NCI-H526 treated with DMSO at 0.1 percent for 48 hours (cell line): ENCODE measurements at places on chromosomes 7 and 10.

GRCh38 chr10:115107830-115108229, 14.7 kb downstream of the ATRNL1 start:
- no peak for DNase-seq

GRCh38 chr10:119210633-119211032, 3.3 kb downstream of the GRK5 start:
- DNase-seq = no peak

DNA sequence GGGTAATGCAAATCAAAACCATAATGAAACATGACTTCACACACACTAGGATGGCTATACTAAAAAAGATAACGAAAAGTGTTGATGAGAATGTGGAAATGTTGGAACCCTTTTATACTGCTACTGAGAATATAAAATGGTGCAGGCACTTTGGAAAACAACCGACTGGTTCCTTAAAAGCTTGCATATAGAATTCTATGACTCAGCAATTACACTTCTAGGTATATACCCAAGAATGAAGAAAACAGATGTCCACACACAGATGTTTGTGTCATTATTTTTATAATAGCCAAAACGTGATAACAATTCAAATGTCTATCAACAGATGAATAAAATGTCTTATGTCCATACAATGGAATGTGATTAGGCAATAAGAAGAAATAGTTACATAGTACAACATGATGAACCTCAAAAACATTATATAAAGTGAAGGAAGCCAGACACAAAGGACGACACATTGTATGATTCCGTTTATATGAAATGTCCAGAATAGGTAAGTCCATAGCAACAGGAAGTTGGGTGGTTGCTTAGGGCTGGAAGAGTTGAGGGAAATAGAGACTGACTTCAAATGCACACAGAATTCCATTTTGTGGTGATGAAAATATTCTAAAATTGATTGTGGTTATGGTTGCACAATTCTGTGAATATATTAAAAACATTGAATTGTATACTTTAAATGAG, 148.3 kb upstream of the PHYHIPL start:
- no peak for DNase-seq

- DNase-seq = no peak
Measured at GRCh38 chr7:2281541-2281940, 32.7 kb downstream of the SNX8 start.

DNA sequence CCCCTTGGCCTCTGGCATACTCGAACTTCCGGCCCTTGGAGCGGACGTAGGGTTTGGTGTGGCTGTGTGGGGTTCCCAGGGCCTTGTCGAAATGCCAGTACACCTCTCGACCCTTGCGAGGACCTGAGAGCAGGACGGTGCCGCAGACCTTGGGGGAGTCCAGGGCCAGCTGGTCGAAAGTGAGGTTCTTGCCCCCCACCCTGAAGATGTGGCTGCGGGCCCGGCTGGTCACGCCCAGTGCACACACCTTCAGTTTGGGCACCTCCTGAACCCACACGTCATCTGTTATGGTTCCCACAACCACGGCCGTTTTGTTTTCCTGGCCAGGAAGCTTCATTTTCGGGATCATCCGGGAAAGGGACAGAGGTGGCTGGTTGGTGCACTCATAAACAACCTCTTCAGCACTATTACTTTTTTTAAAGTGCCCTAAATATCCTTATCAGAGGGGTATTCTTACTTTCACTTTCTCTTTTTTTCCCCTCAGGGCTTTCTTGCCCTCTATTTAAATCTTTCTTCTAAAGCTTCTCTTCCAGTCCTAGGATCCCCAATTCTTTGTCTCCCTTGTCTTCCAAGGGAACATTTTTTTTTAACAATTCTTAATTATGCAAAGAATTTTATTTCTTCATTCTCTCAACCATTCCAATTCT, 44.9 kb upstream of the FAM3C start:
- no peak for DNase-seq

DNA sequence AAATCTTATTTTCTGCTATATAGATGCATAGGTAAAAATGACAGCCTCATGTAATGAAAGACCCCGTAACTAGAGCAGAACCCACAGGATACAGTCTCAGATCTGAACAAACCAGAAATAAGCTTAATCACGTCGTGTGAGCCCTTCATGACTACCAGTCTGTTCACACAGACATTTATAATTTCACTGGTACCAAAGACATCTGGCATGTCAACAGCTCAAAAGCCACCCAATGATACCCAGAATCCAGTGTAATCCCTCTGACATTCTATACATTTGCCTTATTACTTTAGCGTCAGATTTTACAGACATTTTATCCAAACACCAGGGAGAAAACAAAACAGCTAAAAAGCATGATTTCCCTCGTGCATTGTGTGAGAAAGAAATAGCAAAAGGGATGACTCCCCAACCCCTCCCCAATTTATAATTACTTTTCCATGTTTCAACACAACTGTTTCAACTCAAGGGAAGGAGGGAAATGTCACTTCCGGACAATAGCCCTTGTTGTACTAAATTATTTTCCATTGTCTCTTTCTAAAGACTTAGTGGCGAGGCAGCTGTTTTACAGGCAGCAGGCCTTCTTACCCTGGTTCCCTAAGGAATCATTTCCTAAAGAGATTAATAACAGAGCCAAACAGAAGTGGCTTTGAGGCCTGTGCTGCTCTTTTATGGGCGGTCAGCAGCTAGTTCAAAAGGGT, 33.2 kb downstream of the DOCK4 start:
- no peak for DNase-seq

GRCh38 chr10:11154849-11155498, 137.3 kb downstream of the CELF2 start:
- DNase-seq = no peak

- DNase-seq = no peak
Measured at GRCh38 chr7:73901231-73901822, 40.4 kb downstream of the TMEM270 start.

GRCh38 chr10:71259815-71260501, 47.6 kb downstream of the UNC5B start:
- DNase-seq = no peak

DNA sequence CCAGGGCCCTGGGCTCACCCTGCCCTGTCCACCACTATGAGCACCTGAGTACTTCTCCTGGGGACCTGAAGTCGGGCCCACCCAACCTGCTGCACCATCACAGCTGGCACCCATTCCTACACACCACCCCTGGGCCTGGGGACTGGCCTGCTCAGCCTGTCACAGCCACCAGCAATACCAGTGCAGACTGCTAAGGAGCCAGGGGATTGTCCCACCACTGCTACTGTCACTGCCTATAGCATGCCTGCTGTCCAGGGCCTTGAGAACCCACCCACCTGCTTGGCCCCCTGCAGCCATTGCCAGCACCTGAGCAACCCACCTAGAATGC, 624.8 kb upstream of the FOXK1 start:
- no peak for DNase-seq

DNA sequence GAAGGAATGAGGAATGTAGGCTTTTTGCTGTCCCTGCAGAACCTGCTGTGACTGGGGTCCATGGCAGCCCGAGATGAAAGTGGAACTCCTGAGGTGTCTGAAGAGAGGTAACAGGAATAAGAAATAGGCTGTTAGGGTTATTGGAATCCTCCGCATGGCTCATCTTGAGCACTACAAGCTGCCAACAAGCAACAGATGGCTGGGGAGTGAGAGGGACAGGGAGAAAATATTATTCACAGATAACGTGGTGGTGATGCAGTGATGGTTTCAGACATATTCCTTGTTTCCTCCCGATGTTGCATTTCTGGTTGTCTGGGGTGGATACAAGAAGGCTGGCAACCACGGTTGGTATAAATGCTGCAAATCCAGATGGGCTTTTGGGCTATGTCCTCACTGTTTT, 46.1 kb downstream of the AP3M1 start:
- DNase-seq = no peak

- no peak for DNase-seq
Measured at GRCh38 chr7:150946421-150947240, 31.5 kb downstream of the KCNH2 start.

GRCh38 chr10:71711052-71711623, 8.4 kb downstream of the C10orf105 start:
- DNase-seq = no peak

DNA sequence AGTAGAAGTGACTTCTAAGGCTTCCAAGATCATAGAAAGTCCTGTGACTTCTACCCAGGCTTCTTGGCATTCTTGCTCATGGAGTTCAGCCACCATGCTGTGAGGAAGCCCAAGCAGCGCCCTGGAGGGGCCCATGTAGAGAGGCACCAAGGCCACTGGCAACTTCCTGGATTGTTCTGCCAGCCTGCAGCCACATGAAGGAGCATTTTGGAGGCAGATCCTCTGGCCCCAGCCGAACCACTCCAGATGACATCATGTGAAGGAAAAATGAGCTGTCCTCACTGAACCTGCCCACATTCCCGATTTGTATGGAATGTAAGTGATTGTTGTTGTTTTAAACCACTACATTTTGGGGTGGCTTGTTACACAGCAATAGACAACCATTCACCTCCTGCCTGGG, 51.5 kb upstream of the MNX1 start:
- DNase-seq = no peak

- no peak for DNase-seq
Measured at GRCh38 chr10:103885617-103886016, 30.2 kb upstream of the SH3PXD2A start.

- DNase-seq = no peak
Measured at GRCh38 chr7:41134300-41135255, 568.3 kb downstream of the INHBA start.

DNA sequence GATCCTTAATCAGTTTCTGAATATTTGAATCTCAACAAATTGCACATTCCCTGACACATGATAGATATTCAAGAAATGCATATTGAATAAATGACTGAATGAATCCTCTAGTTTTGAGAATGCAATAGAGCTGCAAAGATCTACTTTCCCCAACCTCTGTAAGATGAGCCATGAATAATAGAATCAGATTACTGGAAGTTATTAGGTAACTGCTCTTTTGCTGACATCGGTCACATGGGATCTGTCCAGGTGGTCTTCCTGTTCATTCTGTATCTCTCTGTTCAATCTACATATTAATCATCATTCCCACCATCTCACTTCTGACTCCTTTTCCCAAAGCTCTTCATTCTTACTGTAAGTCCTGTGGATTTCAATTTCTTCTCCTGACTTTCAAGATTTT, 638.7 kb downstream of the SORCS1 start:
- no peak for DNase-seq

- DNase-seq = no peak
Measured at GRCh38 chr10:61895898-61896600, 5.5 kb upstream of the ARID5B start.

DNA sequence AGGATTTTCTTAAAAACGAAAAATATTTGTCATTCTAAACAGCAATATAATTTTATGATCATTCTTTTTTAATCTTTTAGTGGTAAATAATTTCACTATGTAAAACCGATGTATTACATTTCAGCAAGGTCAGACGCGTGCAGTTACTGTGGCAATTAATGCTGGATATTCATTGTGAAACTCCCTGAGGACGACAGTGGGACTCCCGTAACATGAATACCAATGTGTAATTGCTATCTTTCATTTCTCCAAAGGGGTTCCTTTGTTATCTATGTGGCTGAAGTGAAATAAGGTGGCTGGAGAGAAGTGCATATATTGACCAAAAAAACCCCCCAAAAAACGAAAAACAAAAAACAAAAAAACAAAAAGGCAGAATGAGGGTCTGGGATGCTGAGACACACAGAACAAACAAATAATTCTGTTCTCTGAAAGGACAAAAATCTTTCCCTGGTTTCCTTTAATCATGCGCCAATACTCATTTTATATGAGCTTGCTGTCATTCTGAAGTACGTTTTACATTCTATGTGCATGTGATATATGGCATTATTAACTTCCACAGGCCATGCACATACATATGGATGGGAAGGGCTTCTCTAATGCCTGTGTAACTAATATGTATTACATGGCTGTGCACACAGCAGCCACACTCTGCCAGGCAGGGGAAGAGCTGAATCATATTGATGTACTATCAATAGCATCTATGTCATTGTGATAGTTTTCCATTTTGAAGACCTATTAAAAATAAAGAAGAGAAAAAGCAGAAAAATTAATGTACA, 161.4 kb downstream of the RAPGEF5 start:
- DNase-seq = no peak

GRCh38 chr7:42588876-42589275, 323.0 kb downstream of the C7orf25 start:
- DNase-seq = no peak

- no peak for DNase-seq
Measured at GRCh38 chr7:45683556-45684148, 109.5 kb downstream of the ADCY1 start.

DNA sequence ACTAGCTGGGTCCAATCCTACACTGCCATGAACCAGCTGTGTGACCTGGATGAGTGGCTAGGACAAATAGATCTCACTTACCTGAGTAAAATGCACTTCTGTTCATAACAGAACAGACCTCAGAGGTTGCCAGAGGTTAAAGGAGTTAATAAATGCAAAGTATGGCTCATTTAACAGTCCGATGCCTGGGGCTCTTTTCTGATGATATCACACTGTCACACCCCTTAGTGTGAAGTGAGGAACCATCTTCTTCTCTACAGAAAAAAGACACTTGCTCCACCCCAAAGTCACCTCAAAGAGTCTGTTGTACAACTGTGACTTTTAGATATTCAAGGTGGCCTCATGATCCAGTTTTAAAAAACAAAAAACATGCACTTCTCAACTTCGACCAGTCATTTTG, 21.5 kb upstream of the TARP start:
- DNase-seq = no peak

- DNase-seq = no peak
Measured at GRCh38 chr7:37336259-37336658, 112.4 kb downstream of the ELMO1 start.

- no peak for DNase-seq
Measured at GRCh38 chr10:117626228-117626627, 83.7 kb downstream of the EMX2 start.

DNA sequence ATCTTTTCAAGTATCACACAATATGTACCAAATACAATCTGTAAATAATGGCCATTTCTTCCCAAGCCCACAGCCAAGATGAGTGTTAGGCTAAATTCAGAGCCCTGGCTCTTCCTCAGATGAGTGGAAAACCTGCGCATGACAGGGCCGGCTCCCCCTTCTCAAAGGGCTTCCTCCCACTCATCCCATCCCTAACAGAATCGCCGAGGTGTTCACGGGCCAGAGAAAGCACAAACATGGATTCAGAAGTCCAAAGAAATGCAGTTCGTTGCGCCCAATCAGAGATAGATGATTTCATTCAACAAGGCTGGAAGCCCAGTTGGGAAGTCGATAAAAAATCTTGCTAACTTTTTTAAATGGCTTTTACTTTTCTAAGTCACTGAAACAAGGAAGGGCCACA, 121.8 kb downstream of the UBE2H start:
- no peak for DNase-seq
